Fibroblast of lung (primary cell): ENCODE measurements at places on chromosomes 6 and 20. TPM values are rescaled to one million over a fixed set of nuclear protein-coding genes. Genes with fewer than 3 reads are reported as not detected.

DNA sequence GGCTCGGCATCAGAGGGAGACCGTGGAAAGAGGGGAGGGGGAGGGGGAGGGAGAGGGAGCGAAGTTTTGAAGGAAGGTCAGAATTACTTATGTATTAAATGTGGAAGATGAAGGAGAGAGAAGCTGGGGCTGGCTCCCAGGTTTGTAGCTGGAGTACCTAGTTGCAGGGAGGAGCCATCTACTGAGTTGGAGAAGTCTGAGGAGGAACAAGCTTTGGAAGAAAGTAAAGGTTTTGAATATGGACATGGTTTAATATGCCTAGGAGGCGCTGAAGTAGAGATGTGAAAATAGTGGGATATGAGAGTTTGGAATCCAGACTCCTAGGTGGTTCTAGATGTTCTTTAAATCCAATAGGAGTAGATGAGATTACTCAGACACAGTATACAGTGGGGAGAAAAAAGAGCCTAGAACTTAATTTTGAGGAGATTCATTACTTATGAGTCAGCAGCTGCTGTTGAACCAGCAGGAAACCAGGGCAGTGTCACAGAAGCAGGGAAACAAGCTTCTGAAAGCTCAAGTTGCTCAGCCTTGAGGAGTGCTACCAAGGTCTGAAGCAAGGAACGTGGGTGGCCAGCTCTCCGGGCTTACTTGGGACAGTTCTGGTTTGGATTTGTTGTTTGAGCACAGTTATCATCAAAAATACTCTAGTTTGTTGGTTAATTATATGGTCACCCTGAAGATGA is 149.3 kb downstream of the UTRN start:
- peak; percentile 91 for DNase-seq

DNA sequence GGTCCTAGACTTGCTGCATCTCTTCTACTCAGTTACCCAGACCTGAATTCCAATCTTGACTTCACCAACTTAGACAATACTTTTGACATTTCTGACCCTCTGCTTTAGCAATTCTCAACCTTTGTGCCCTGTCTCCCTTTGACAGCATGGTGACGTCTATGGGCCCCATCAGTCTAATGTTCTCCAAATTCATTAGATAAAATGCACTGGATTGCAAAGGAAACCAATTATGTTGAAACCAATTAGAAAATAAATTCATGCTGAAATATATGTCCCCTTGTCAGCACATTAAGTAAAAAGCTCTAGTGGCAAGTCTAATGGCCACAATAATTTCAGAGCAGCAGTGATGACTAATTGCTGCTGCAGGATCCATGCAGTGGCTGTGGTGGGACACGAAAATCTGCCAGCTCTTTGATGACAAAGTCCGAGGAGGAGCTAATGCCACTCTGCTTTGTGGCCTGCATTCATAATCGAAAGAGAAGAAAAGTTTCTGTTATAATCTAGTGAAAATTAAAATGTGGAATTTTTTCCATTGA is 64.0 kb downstream of the BFSP1 start:
- no peak for DNase-seq

GRCh38 chr6:112362812-112363570 is 15.9 kb downstream of the RFPL4B start:
- DNase-seq = no peak

DNA sequence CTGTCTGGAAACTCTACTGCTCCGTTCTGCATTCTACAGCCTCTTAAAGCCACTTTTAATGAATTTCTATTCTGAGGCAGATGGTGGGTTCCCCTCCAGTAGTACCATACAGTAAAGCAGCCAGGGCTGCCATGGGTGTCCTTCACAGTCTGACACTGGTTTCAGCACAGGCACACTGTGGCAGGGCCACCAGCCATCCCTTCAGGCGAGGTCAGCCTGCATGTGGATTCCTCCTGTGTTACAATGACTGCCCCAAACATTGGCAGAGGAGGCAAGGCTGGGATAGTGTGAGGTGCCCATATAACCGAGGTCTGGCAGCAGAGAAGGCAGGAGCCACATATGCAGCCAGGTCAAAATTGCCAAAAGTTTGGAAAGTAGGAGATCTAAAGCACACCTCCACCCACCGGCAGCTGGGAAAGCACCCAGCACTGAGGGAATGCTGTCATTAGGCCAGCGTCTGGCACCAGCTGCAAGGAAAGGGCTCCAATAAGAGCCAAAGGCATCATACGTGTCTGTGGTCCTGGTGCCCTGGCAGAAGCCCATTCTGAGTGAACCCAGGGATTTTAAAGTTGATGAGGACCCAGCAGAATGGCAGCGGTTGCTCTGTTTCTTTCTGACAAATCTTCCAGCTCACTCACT is 24.0 kb downstream of the STK35 start:
- no peak for DNase-seq

DNA sequence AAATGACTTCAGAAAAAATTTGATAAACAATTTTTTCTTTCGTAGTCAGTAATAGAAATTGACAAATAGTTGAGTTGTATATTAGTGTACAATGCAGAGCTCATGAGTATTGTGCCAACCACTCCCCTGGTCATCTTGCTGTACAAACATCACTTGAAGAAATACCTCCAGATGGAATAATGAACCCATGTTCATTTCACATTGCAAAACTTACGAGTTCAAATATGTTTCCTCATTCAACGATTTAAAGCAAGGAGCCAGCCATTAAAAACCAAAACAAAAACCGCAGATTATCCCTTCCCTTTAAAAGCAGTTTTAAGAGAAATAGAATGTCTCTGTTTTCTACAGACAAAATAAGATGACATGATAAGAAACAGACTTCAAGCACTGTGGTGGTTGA is 62.5 kb downstream of the RALGAPA2 start:
- no peak for DNase-seq

GRCh38 chr6:159301810-159302593 is 132.8 kb downstream of the FNDC1 start:
- DNase-seq = no peak

TCP11 gene
- 0.17 and 0.51 TPM in 2 replicates for total RNA-seq

SHLD1 gene
- total RNA-seq = 2.6 and 3.3 TPM in 2 replicates

GRCh38 chr6:11938285-11938890 is 73.7 kb upstream of the HIVEP1 start:
- DNase-seq = no peak

MYBL2 gene
- total RNA-seq = 0.26 and 1.2 TPM in 2 replicates

RIPOR3 gene
- total RNA-seq = 4.1 and 4.9 TPM in 2 replicates

DNA sequence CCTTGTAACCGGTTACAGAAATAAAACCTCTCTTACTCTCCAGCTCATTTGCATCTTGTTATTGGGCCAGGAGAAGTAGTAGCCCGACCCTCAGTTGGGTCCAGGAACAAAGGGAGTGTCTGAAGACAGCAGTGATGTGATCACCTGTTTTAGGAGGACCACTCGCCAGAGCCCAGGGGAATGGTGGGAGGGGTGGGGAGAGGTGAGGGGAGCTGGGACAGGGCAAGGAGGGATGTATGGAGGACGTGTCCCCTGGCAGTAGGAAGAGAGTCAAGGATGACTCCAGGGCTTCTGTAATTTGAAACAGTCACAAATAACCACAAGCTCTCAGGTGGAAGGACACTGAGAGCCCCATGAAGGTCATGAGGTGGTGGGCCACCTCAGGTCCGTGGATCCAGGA is 1.4 kb upstream of the PCMTD2 start:
- DNase-seq = no peak

SEL1L2 gene
- total RNA-seq = not detected in 2 replicates

SLC23A2 gene
- 11.0 and 17.5 TPM in 2 replicates for total RNA-seq

- peak; percentile 35 for DNase-seq
These were observed 7.1 kb downstream of the GJA1 start for GRCh38 chr6:121442576-121442975.

- no peak for DNase-seq
These were observed 8.5 kb downstream of the TSPYL1 start for GRCh38 chr6:116271149-116271708.

GRCh38 chr6:73030791-73031782 is 194.2 kb downstream of the KHDC1L start:
- DNase-seq = no peak

GRCh38 chr6:154528310-154528915 is 17.9 kb upstream of the CNKSR3 start:
- no peak for DNase-seq

NELFE gene
- 85.5 and 111 TPM in 2 replicates for total RNA-seq

DEF6 gene
- total RNA-seq = 0.33 and 0.51 TPM in 2 replicates

DNA sequence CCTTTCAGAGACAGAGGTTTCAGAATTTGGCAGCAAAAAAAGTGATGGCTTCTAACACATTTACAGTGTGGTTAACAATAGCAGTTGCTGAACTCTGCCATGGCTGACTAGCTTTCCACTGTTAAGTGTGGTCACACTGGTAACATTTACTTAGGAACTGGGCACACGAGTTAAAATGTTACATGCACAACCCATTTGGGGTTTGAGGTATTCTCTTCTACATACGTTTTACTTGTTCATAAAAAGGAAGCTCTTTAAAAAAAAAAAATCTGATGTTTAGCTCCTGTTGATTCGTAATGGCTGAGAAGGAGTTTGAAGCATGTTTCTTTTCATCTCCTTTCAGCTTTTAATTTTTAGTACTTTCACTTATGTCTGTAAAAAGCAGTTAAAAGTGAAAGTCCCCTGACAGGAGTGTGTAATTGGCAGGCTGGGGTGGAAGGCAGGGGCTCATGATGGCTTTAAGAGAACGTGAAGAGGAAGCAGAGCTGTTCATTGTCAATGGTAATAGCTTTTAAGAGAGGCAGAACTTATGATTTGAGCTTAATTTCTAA is 245.9 kb downstream of the FARS2 start:
- no peak for DNase-seq

- DNase-seq = no peak
These were observed 54.3 kb downstream of the ANKRD60 start for GRCh38 chr20:58173930-58174707.

GRCh38 chr6:84521511-84521910 is 242.9 kb downstream of the TBX18 start:
- DNase-seq = no peak

DNA sequence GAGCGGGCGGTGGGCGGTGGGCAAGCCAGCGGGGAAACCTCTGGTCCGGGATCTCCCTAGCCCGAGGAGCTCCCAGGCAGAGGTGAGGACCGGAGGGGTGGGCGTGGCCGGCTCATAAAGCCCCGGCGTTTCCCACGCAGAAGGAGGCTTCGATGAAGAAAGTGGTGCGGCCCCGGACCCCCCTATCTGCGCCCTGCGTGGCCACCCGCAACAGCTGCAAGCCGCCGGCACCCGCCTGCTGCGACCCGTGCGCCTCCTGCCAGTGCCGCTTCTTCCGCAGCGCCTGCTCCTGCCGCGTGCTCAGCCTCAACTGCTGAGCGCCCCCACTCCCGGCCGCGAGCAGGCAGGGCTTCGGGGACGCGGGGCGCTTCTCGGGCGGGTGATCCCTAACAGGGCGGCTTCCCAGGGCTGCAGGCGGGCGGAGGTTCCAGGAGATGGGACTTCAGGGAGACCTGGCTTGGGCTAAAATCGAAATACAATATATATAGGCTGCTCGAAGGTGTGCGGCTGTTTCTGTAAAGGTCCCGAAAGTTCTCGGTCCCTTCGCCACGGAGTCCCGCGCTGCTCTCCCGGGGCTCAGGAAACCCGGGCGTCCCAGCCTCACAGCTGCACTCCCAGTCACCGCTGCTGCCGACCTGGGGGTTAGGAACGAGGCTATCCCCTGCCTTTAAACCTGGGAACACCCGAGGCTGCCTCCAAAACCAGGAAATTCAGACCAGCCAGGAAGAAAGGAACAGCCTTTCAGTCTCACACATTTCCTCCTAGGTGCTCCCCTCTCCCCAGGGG is 27.8 kb downstream of the ASIP start:
- peak; percentile 19 for DNase-seq

DNA sequence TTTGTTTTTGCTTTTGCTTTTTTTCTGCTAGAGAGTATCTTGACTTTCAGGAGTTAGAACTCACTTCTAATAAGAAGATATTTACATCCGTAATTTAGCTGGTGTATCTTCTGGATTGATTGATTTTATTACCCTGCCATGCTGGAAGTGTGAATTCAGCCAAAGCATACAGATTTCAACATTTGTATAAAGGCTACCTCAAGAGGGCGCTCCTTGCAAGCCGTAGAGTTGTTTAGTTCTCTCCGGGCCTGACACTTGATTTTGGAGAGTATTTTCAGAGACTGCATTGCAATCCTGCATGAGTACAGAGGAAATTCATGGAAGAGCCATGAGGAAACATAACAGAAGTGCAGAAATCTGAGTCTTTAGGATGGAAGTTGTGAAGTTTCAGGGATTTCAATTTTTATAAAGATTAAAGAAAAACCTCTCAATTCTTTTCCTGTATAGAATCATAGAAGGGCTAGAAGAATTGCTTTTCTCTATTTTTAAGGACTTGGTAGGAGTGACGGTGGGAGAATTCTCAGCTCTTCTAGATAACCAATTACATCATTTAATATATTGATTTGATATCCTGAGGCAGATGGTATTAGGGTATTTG is 66.7 kb upstream of the TIAM2 start:
- peak; percentile 55 for DNase-seq

DNA sequence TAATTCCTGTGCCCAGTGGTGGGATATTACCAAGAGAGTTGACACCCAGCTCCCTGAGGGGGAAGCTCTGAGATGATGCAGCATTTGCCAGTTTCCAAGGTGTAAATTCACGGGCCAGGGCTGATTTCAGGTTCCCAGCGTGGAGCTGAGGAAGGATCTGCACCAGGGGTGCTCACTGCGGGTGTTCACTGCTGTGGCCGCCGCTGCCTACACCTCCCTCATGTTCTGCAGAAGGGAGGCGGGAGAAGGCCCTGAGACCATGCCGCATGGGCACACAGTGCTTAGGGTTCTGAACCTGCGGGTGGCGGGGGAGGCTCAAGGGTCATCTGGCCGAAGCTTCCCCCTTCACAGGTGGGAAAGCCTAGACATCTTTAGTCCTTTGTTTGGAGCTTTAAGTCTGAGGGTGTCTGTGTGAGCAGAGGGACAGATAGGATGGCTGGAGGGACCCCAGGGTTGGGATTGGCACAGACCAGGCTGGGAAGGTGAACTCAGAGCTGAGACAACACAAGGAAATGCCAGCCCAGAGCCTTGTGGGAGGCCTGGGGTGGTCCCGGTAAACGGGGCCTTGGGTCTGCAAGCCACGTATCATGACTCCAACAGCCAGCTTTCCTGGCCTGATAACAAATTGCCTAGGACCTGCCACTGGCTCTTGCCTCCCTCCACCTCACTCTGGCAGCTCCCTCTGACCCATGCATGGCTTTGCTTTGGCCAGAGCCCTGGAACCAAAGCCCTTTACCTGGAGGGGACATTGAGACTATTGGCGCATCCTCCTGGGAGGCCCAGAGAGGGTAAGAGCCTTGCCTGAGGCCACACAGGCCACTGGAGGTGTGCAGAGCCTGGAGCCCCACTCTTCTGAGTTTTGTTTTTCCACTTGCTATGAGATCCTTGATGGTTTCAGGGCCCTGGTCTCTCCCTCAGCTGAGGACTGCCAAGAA is 40.4 kb downstream of the SYNJ2 start:
- DNase-seq = no peak
